ENCODE measurements at places on chromosomes 3 and 15.

DNA sequence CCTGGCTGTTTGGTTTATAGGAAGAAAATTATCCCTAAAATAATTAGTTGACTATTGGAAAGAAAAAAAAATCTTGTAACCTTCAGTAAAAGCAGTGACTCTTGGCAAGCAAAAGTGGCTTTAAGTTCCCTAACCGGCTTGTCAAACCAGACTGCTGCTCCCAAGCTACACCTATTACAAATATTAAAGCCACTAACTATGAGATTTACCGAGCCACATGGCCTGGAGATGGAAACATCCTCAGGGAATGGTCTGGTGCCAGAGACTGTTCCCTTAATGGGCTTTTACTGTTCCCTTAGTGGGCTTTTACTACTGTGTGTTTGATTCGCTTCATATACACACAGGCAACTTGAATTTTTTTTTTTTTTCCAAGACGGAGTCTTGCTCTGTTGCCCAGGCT, 35.9 kb upstream of the ZNF774 start:
- H3K36me3 ChIP-seq, result no peaks in the 10 kb centered on the region
- no peaks in the 10 kb centered on the region for H3K27me3 ChIP-seq
- H3K4me3 ChIP-seq, result peak overlapping the region; percentile 13
- peak overlapping the region; percentile 75 for H3K27ac ChIP-seq
- peaks cover 13% of the 10 kb centered on the region for H3K4me1 ChIP-seq
- DNase-seq, result peak; percentile 60

DNA sequence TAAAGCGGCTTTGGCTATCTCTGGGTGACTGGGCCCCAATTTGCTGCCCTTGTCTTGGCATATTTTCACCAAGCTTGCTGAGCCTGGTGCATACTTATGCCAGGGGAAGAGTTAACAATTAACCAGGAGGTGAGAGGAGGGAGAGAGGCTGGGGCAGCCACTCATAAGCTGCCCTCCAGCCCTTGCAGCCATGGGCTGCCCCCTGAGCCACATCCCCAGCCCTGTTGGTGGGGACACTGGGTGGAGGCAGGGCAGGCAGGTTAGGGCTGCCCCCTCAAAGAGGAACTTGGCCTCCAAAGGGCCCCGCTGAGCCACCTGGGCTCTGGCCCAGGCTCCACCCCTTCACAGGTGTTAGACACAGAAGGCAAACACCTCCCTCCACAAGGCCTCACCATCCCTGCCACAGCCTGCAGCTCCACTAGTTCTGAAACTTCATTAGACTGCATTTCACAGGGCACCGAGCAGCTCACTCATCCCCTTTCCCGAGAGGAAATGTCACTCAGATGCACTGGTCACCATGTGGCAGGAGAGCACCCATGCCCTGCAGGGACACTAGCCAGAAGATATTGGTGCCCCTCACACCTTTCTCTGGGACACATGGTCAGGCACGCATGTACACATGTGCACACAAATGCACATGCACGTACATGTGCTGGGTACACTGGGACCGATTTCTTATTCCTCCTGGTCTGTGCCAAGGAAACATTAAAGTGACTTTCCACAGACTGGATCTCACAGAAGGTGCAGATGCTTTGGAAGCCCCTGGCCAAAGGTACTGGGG, 20.2 kb downstream of the AMOTL2 start:
- H3K36me3 ChIP-seq, result peaks cover 42% of the 10 kb centered on the region
- peaks cover 23% of the 10 kb centered on the region for H3K4me1 ChIP-seq
- H3K27me3 ChIP-seq, result no peaks in the 10 kb centered on the region
- peak overlapping the region; percentile 59 for H3K27ac ChIP-seq
- DNase-seq, result no peak

DNA sequence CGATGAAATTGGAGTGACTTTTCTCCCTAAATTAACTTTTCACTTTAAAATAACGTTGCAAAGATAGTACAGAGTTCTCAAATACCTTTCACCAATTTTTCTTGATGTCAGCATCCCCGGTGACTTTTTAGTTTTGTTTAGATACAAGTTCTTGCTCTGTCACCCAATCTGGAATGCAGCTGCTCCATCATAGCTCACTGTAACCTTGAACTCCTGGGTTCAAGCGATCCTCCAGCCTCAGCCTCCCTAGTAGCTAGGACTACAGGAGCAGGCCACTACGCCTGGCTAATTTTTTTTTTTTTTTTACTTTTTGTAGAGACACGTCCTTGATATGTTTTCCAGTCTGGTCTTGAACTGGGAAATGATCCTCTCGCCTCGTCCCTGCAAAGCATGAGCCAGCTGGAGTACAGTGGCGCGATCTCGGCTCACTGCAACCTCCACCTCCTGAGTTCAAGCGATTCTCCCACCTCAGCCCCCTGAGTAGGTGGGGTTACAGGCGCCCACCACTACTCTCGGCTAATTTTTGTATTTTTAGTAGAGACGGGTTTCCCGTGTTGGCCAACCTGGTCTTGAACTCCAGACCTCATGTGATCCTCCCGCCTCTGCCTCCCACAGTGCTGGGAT, 747 bp downstream of the NSUN3 start:
- peak overlapping the region; percentile 93 for H3K27ac ChIP-seq

DNA sequence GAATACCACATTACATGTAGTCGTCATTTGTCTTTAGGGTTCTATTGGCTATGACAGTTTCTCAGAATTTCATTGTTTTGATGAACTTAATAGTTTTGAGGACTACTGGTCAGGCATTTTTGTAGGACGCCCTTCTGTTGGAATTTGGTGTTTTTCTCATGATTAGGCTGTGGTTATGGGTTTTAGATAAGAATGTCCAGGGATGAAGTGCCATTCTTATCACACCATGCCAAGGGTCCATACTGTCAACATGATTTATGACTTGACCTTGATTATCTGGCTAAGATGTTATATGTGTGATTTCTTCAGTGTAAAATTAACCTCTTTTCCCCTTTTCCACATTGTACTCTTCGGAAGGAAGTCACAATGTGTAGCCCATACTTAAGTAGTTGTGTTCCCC, 135.3 kb downstream of the DIPK2A start:
- no peak overlapping the region for H3K4me3 ChIP-seq
- H3K27me3 ChIP-seq, result no peaks in the 10 kb centered on the region
- H3K4me1 ChIP-seq, result peaks cover 15% of the 10 kb centered on the region

GRCh38 chr15:79294075-79294474, 11.6 kb downstream of the ANKRD34C start:
- H3K4me1 ChIP-seq, result no peaks in the 10 kb centered on the region
- H3K27me3 ChIP-seq, result no peaks in the 10 kb centered on the region
- H3K36me3 ChIP-seq, result no peaks in the 10 kb centered on the region
- no peak overlapping the region for H3K27ac ChIP-seq
- no peak for DNase-seq

- no peaks in the 10 kb centered on the region for H3K36me3 ChIP-seq
- no peak overlapping the region for H3K4me3 ChIP-seq
- H3K4me1 ChIP-seq, result no peaks in the 10 kb centered on the region
- DNase-seq, result no peak
- H3K27me3 ChIP-seq, result no peaks in the 10 kb centered on the region
Measured at GRCh38 chr3:158407844-158408517, 163.0 kb upstream of the MLF1 start.

GRCh38 chr15:69410248-69410874, 3.8 kb upstream of the KIF23 start:
- H3K27ac ChIP-seq, result no peak overlapping the region
- no peaks in the 10 kb centered on the region for H3K36me3 ChIP-seq
- no peak for DNase-seq
- no peaks in the 10 kb centered on the region for H3K27me3 ChIP-seq
- H3K4me1 ChIP-seq, result no peaks in the 10 kb centered on the region

GRCh38 chr3:159907828-159908227, 80.8 kb upstream of the IL12A start:
- no peak overlapping the region for H3K27ac ChIP-seq
- no peaks in the 10 kb centered on the region for H3K36me3 ChIP-seq
- no peak overlapping the region for H3K4me3 ChIP-seq
- no peaks in the 10 kb centered on the region for H3K27me3 ChIP-seq
- H3K4me1 ChIP-seq, result no peaks in the 10 kb centered on the region

DNA sequence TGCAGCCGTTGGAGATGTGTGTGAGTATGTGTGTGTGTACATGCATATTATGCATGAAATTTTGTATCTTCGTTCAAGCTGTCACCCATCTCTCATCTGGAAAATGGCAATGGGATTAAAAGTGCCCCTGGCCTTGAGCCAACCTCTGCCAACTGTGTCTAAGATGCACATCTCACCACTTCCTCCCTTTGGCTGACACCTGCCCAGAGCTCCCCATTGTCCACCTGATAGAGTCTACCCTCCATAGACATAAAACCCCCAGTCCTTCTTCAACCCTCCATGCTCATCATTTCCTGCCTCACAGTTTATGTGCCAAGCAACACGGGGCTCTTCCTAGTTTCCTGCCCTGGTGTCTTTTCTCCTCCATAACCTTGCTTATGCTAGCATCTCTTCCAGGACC, 187.5 kb upstream of the HES1 start:
- DNase-seq, result no peak
- peaks cover 4% of the 10 kb centered on the region for H3K4me1 ChIP-seq
- no peak overlapping the region for H3K27ac ChIP-seq
- H3K36me3 ChIP-seq, result no peaks in the 10 kb centered on the region
- no peak overlapping the region for H3K4me3 ChIP-seq

DNA sequence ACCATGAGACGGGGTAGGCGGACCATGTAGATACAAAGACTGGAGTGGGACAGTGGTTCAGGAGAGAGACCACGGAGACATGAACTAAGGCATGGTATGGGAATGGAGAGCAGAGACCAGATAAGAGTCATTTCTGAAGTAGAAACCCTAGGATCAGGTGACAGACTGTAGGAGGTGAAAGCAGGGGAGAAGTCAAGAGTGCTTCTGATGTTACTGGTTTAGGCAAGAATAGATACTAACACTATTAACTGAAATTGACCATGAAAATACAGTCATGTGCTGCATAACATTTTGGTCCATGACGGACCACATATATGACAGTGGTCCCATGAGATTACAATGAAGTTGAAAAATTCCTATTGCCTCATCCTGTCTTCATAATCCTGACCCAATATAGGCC, 41.7 kb downstream of the RASGRP1 start:
- no peak overlapping the region for H3K4me3 ChIP-seq
- no peaks in the 10 kb centered on the region for H3K27me3 ChIP-seq
- DNase-seq, result no peak

DNA sequence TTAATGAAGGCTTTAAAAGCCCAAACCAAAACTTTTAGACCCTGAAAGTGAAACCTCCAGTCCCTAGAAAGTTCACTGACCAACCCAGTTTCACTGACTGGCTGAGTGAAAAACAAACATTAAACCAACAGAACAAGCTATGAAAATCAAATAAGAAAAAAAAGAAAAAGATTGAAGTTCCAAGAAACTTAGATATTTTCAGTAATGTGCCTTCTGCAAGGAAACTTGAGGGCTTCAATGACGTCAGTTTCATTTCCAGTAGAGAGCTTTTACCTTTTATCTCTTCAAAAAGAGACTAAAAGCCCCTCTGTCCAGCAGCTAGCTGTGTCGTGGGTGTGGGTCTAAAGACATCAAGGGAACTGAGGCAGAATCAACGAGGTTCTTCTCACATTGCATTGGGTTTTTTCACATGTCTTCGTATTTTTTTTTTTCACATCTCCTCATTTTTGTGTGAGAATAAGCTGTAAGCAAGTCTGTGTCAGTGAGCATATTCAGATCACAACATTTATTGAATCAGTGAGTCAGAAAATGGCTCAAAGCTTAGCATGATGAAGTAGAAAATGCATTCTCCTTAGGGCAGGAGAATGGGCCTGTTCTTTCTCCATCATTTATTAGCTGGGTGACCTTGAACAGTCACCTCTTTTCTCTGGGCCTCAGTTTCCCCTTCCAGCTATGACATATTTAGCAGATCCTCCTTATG, 54.8 kb upstream of the BCL6 start:
- no peaks in the 10 kb centered on the region for H3K27me3 ChIP-seq
- H3K4me1 ChIP-seq, result no peaks in the 10 kb centered on the region
- no peaks in the 10 kb centered on the region for H3K36me3 ChIP-seq

DNA sequence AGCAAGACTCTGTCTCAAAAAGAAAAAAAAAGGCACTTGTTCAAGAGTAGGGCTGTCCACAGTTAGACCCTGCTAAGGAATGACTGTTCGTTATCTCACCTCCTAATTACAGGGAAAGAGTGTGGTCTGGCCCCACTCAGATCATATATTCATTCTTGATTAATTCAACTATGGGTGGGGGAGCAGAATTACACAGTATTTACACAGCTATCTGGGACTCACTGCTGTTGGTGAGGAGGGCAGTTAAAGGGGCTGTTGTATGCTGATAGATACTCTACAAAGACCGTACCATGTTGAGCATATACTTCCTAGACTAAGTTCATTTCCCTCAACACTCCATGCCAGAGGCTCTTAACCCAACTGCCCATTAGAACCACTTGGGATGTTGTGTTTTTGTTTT, 3.8 kb upstream of the ZNF620 start:
- no peaks in the 10 kb centered on the region for H3K36me3 ChIP-seq
- no peak overlapping the region for H3K27ac ChIP-seq
- H3K4me3 ChIP-seq, result no peak overlapping the region
- H3K4me1 ChIP-seq, result peaks cover 10% of the 10 kb centered on the region
- DNase-seq, result no peak
- no peaks in the 10 kb centered on the region for H3K27me3 ChIP-seq

DNA sequence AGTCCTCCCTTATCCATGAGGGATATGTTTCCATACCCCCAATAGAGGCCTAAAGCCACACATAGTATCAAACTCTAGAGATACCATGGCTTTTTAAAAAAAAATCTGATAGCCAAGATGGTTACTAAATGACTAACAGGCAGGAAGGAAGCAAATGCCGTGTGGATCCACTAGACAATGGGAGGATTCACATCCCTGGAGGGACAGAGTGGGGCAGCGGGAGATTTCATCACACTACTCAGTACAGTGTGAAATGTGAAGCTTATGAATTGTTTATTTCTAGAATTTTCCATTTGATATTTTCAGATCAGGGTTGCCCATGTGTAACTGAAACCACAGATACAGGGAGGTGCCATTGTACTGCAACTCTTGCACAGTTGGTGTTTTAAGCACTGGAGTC, 826.6 kb downstream of the SQOR start:
- no peak for DNase-seq
- H3K27me3 ChIP-seq, result no peaks in the 10 kb centered on the region

DNA sequence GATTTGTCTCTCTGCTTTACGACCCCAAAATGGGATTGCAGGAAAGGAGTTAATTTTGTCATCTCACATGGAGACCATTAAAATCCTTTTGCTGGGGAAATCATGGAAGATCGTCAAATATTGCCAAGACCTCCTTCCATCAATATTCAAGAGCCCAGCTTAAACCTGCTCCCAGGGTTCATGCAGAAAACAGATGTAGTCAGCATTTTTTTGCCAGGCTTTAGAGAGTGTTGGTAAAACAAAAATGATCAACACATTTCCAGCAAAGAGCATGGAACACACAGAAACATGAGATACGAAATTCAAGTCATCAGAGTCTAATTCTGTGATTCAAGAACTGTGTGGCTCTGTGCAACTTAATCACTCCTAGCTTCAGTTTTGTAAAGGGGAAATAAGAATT, 118.0 kb upstream of the ATP10A start:
- no peaks in the 10 kb centered on the region for H3K4me1 ChIP-seq
- no peak for DNase-seq
- no peaks in the 10 kb centered on the region for H3K36me3 ChIP-seq
- H3K27ac ChIP-seq, result no peak overlapping the region
- no peaks in the 10 kb centered on the region for H3K27me3 ChIP-seq
